ENCODE measurements at places on chromosomes 11 and 22.

DNA sequence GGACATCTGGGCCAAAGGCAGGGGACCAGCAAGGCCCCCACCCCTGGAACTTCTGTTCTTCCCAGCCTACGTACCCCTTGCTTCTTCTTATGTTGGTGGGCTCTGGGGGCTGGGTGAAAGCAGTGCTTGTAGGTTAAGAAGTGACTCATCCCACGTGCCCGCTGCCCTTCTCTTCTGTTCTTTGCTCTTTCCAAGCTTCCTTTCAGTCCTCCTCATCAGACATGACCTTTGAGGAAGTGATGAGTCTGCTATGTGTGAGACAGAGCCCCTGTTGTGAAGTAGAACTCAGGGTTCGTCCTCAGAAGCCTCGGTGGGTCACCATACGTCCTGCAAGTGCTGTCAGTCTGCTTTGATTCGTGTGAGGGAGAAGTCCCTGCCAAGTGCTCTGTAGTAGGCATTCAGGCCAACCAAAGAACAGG lies 12.7 kb downstream of the MED15 start:
- no peak overlapping the region for H3K27ac ChIP-seq
- peaks cover 5% of the 10 kb centered on the region for H3K36me3 ChIP-seq
- DNase-seq: no peak
- H3K27me3 ChIP-seq: no peaks in the 10 kb centered on the region
- H3K4me3 ChIP-seq: no peak overlapping the region
- H3K4me1 ChIP-seq: peaks cover 26% of the 10 kb centered on the region

DNA sequence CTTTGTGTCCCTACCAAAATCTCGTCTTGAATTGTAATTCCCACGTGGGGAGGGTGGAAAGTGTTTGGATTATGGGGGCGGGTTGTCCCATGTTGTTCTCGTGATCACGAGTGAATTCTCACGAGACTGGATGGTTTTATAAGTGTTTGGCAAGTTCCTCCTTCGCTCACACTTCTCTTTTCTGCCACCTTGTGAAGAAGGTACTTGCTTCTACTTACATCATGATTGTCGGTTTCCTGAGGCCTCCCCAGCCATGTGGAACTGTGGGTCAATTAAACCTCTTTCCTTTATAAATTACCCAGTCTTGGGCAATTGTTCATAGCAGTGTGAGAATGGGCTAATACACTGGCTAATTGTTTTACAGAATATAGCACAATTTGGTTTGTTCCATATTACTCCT lies 326.3 kb downstream of the GRM5 start:
- H3K27me3 ChIP-seq: no peaks in the 10 kb centered on the region
- H3K36me3 ChIP-seq: no peaks in the 10 kb centered on the region
- no peaks in the 10 kb centered on the region for H3K4me1 ChIP-seq
- no peak for DNase-seq

DNA sequence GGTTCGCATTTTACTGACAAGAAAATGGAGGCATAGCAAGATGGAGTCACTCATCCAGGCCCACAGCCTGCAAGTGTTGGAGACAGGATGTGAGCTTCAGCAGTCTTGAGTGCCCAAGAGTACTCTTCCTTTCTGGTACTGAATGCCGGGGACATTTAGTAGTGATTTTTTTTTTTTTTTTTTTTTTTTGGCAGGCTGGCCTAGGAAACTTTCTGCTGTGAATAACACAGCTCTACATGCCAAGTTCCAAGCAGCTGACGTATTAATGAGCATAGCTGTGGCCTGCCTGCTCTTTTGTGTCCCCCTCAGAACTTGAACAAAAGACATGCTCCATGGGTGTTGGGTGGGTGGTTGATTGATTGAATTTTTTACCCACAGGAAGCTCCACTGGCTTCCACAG lies 195.5 kb upstream of the CADM1 start:
- no peak overlapping the region for H3K4me3 ChIP-seq
- peaks cover 2% of the 10 kb centered on the region for H3K36me3 ChIP-seq
- H3K4me1 ChIP-seq: peaks cover 25% of the 10 kb centered on the region
- peak overlapping the region; percentile 67 for H3K27ac ChIP-seq
- no peak for DNase-seq
- peaks cover 10% of the 10 kb centered on the region for H3K27me3 ChIP-seq

- DNase-seq: no peak
- peaks cover 11% of the 10 kb centered on the region for H3K4me1 ChIP-seq
- peaks cover 1% of the 10 kb centered on the region for H3K36me3 ChIP-seq
- peak overlapping the region; percentile 91 for H3K27ac ChIP-seq
Measured at GRCh38 chr11:111944139-111944538, 7.0 kb downstream of the DIXDC1 start.

All from progenitor cell of endocrine pancreas (in vitro differentiated cells).